ENCODE measurements at places on chromosomes 3 and 15.

DNA sequence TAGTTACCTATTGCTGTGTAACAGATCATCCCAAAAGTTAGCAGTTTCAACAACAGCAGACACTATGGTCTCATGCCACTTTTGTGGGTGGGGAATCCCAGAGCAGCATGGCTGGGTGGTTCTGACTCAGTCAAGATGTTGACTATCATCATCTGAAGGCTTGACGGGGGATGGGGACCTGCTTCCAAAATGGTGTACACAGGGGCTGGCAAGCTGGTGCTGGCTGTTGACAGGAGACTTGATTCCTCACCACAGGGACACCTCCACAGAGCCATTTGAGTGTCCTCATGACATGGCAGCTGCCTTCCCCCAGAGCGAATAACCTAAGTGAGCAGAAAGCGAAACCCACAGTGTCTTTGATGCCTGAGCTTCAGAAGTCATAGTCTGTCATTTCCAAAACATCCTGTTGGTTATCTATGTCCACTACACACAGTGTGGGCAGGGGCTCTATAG, 19.1 kb downstream of the DNAJB8 start:
- no peak for DNase-seq

DNA sequence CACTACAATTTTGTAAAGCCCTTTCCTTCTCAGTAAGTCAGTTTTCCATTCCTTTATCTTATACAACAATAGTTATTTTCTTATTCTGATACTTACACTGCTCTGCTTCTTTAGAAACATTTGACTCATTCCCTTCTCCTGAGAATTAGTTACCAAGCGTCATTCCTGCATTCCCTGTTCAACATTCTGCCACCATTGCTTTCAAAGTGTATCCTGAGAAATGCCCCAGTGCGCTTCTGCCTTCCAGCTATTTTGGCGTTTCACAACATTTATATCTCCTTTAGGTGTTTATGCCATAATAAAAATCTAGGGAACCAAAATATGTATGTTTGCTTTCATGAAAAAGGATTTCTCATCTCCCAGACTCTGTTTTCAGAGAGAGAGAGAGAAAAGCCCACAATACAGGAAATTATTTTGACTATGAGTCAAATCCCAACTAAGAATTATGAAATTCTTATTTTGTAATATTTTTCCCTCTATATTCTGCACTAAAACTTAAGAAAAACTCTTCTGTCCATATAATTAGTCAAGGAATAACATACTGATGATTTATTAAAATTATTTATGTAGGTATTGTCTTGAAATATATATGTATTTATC, 118.2 kb upstream of the RAP2B start:
- no peak for DNase-seq

DNA sequence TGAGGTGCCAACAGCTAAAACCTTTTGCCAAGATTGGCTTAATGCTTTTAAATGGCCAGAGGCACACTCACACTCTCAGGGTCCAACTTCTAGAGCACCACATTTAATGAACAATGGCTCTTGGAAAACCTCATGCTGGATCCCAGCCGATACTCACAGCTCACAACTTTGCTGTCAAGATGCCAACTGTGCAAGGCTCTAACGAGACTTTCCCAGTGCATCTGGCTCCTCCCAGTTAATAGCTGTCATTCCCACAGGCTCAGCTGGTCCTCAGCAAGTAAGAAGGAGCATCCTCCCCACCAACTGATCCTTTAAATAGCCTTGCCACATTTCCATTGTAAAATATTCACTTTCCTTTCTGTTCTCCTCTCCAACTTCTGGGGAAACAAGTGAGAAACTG, 20.3 kb upstream of the FRMD4B start:
- DNase-seq: no peak

DNA sequence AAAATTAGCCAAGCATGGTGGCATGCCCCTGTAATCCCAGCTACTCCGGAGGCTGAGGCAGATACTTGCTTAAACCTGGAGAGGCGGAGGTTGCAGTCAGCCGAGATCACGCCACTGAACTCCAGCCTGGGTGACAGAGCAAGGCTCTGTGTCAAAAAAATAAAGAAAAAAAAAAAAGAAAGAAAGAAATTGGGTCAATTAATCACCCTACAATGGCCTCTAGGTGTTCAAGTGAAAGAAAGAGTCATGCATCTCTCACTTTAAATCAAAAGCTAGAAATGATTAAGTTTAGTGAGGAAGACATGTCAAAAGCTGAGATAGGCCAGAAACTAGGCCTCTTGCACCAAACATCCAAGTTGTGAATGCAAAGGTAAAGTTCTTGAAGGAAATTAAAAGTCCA, 44.9 kb upstream of the GSK3B start:
- DNase-seq: no peak

- DNase-seq: no peak
These were observed 308.2 kb upstream of the WNT5A start for GRCh38 chr3:55795296-55795695.

DNA sequence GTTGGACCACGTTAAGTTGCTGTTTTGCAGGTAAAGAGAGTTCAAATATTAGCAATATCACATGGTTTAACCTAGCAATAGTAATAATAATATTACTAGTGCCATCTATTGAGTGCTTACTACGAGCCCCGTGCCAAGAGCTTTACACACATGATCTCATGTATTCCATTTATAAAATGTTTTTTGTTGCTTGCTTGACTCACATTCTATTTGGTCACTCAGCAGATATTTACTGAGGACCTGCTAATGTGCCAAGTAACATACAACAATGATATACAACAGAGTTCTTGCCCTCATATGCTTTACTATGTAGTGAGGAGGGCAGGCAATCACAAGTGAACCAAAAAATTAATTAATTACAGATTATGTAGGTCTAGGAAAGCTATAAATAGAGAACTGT, 36.7 kb downstream of the CTDSPL start:
- no peak for DNase-seq

DNA sequence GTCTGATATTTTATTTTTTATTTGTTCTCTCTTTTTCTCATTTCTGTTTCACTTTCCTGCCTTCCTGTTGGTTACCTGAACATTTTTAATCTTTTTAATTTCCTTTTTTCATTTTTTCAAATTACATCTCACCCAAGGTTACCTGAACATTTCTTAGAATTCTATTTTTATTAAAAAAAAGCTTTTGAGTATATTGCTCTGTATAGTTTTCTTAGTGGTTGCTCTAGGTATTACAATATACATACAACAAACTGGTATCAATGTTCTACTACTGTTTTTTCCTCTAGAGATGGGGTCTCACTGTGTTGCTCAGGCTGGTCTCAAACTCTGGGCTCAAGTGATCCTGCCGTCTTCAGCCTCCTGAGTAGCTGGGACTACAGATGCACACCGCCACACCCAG, 79.4 kb downstream of the DHX30 start:
- no peak for DNase-seq

All from stimulated activated CD8-positive, alpha-beta memory T cell treated with anti-CD3 and anti-CD28 coated beads, Interleukin-12 subunit alpha, Interleukin-12 subunit beta, amount 100 ng/mL, for 4 hours (primary cell).